ENCODE measurements at places on chromosomes 4 and X. TPM values are rescaled to one million over a fixed set of nuclear protein-coding genes. Genes with fewer than 3 reads are reported as not detected.

- H3K4me3 ChIP-seq, result peak within 1 kb of the TSS; percentile 86
- peak; percentile 89 for DNase-seq
- peak within 1 kb of the TSS; percentile 58 for H3K27ac ChIP-seq
- H3K36me3 ChIP-seq, result no peaks in the 10 kb centered on the region
Measured at GRCh38 chr4:52051213-52051614, at the start of gene SPATA18. SPATA18 (plus strand) TSS chr4:52051304; CDS start chr4:52051705, 401 bp downstream.

GRCh38 chr4:98746936-98747335 lies 88.5 kb upstream of the TSPAN5 start:
- H3K36me3 ChIP-seq, result no peaks in the 10 kb centered on the region
- no peak for DNase-seq
- H3K4me1 ChIP-seq, result peaks cover 12% of the 10 kb centered on the region
- H3K4me3 ChIP-seq, result no peak overlapping the region
- H3K27ac ChIP-seq, result peak overlapping the region; percentile 46
- H3K27me3 ChIP-seq, result no peaks in the 10 kb centered on the region

DNA sequence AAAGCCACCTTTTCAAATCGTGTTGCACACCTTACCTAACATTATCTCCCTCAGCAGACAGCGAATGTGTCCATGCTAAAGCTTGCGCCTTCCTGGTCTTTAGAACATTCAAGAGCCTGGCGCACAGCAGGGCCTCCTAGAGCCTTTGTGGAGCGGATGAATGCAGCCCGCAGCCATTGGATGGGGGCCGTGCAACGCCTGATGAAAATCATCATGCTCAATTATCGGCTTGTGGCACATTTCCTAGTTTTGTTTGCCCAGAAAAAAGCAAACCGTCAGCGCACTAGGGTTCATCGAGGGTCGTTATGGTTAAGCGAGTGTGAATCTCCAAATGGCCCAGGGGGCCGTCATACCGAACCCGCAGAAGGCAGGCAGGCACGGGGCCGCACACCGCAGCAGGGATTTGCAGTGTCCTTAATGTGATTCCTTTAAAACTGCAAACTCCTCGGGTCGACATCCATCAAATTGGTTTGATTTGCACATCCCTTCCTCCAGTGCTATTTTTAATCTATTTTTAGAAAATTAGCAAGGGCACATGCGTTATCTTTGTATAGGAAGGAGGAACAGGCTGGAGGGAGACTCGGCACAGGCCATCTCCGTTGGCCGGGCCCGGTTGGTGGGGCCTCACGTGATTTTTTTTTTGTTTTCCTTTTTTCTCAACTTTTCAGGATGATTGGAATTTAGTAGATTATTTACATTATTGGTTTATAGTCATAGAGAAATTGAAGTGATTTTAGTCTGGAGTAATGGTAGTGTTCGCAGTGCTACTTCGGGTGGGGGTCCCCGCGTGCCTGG lies 53.1 kb downstream of the ABLIM2 start:
- peaks cover 43% of the 10 kb centered on the region for H3K27me3 ChIP-seq
- H3K4me3 ChIP-seq, result no peak overlapping the region
- H3K4me1 ChIP-seq, result peaks cover 5% of the 10 kb centered on the region
- H3K36me3 ChIP-seq, result no peaks in the 10 kb centered on the region

GRCh38 chrX:3541336-3541735 lies 172.1 kb downstream of the PRKX start:
- H3K27ac ChIP-seq, result no peak overlapping the region
- no peaks in the 10 kb centered on the region for H3K36me3 ChIP-seq
- no peak overlapping the region for H3K4me3 ChIP-seq
- DNase-seq, result no peak
- H3K4me1 ChIP-seq, result no peaks in the 10 kb centered on the region
- H3K27me3 ChIP-seq, result no peaks in the 10 kb centered on the region

H2BW2 gene
- total RNA-seq, result not detected

REST gene
- total RNA-seq, result 49.2 TPM

LNX1 gene
- total RNA-seq, result 9.8 TPM

PAGE2B gene
- not detected for total RNA-seq

Measured in osteoblast (primary cell).